NCI-H82 (cell line): ENCODE measurements at places on chromosomes 11 and 22.

DNA sequence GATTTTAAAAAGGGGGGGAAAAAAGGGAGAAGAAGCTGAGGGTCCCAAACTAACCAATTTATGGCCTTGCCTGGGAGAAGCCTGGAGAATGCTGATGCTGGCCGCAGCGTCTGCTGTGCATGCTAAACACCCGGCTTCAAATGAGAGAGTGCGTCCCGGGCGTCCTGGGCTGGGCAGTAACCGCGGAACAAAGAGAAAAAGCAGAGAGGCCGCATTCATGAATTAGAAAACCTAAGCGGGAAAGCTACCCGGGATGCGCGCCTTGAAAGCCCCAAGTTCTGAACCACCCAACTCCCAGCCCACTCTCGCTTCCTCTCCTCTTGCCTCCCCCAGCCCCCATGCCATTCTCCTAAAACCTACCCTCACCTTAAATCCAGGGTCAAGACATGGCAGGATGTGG is 6.5 kb downstream of the MN1 start:
- DNase-seq: no peak

DNA sequence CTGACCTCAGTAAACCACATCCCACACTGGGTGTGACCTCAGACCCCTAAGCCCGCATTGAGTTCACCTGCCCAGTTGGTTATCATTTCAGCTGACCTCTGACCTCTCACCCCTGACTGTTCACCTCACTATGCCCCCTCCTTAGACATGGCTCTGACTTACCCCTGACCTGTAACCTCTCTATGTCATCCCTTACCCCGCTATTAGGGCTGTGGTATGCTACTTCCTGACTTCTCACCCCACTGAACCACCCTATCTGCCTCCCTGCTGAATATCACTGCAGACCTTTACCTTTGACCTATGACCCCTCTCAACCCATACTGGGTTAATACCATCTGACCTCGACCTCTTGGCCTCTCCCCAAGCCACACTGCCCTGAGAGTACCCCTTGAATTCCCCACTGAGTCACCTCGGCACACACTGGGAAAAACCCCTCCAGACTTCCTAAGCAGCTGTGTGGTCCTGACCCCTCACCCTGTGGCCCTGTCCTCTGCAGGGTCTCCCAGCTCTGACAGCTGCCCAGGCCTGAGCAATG is 8.3 kb downstream of the PLCB3 start:
- DNase-seq: no peak

DNA sequence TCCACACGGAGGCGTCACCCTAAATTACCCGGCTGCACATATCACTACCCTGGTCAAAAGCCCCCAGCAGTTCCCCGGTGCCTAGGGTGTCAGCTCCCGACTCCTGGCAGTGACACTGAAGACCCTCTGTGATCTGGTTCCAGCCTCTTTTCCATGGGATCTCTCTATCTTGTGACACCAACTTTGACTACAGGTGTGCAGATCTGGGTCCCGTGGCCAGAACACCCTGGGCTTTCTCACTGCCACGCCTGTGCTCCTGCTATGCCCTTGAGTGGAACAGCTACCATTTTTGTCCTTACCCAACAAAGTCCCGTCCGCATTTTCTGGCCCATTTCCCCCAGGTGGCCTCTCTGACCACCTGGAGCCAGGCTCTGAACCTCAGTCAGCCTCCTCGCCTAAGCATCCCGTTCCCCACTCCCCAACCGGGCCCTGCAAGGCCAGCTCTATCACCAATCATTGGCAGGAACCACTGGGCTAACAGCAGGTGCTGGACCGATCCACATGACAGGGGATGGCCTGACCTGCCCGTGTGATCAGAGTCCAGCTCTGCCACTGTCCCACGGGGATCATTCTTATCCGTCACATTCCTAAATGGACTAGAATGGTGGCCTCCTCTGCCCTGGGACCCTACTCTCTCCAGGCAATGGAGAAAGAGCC is 20.7 kb upstream of the CBX7 start:
- no peak for DNase-seq

GRCh38 chr11:116618461-116618860 is 154.3 kb downstream of the BUD13 start:
- no peak for DNase-seq

DNA sequence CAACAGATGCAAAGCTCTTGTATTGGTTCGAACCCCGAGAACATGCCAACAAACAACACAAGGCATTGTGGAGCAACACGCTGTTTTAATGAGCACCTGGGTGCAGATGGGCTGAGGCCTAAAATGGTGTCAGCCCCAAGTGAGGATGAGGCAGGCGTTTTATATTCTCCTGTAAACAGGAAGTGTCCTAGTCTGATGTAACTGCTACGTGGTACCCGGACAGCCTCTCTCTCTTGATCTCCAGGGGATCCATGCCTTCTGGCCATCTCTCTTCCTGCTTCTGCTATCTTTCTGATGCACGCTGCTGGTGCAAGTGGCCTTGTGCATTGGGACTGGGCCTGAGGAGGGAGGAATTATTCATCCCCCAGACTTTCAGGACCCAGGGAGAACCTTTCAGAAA is 19.4 kb upstream of the VSTM5 start:
- no peak for DNase-seq

DNA sequence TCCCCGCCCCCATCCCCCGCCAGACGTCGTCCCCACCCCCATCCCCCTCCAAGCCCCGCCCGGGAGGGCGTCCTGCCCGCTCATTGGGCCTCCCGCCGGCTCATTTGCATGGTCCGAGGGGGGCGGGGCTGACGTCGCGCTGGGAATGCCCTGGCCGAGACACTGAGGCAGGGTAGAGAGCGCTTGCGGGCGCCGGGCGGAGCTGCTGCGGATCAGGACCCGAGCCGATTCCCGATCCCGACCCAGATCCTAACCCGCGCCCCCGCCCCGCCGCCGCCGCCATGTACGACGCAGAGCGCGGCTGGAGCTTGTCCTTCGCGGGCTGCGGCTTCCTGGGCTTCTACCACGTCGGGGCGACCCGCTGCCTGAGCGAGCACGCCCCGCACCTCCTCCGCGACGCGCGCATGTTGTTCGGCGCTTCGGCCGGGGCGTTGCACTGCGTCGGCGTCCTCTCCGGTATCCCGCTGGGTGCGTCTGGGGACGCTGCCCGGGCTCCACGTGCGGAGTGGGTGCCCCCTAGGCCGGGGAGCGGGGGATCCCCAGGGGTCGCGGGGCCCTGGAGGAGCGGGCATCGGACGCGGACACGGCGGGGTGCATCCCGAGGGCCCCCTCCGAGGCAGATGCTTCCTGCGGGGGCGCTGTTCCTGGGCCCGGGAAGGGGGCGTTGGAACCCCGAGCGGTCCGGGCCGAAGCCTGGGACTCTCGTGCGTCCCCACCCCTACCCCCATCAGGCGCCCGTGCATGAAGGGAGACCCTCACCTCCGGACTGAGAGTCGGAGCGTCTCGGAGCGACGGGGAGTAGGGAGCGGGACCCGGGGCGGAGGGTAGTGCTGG is at the start of gene PNPLA3:
Gene PNPLA3, plus strand, starts transcription at position 175 of the 834 bp plus-strand sequence. Its CDS starts 107 bp downstream, at position 282.
- DNase-seq: peak; percentile 93

GRCh38 chr11:1736447-1736992 is 13.9 kb downstream of the IFITM10 start:
- DNase-seq: peak; percentile 10

GRCh38 chr22:25848954-25849353 is 107.0 kb downstream of the MYO18B start:
- no peak for DNase-seq

DNA sequence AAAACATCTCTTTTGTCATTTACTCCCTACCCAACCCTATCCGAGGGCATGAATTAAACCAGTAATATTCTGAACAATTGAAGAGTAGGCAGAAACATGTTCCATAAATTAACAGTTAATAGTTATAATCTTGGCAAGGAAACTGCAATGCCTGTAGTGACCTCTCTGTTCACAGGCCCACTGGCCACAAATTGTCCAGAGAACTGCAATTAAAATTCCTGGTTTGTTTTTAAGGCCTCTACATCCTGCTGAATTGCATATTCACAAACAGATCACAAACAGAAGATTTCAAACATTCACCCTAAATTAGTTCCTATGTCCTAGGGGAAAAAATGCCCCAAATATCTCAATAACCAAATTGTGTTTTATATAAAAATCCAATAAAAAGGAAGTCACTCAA is 143.2 kb upstream of the TRPC6 start:
- no peak for DNase-seq

GRCh38 chr22:29208879-29209623 is 3.4 kb downstream of the EMID1 start:
- DNase-seq: no peak

DNA sequence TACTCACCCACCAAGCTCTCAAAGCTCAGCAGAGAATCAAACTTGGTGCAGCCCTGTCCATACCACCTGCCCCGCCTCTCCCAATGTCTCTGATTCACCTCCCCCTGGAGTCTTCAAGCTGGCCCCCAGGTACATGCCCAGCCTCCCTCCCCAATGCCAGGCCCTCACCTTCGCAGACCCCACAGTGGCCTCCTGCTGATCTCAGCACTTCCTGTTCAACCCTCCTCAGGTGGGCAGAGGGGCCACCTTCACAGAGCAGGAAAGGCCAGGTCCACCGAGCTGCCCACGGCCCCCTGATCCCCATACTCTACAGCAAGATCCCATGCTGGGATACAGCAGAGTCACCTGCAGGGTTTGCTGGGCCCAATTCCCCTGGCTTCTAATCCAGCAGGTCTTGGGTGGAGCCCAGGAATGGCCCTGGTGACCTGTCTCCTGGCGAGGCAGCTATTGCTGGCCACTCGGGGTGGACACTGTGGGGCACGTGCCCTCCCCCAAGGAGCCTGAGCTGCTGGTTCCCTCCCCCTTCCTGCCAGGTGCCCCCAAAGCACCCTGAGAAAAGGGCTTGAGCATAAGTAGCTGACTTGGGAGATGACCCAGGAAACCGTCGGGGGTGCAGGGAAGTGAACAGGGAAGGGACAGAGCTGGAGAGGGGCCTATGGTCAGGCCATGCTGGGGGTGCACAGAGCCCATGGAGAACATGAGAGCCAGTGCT is 150.7 kb downstream of the BRD1 start:
- no peak for DNase-seq

GRCh38 chr22:49734882-49735281 is 92.8 kb downstream of the BRD1 start:
- no peak for DNase-seq

DNA sequence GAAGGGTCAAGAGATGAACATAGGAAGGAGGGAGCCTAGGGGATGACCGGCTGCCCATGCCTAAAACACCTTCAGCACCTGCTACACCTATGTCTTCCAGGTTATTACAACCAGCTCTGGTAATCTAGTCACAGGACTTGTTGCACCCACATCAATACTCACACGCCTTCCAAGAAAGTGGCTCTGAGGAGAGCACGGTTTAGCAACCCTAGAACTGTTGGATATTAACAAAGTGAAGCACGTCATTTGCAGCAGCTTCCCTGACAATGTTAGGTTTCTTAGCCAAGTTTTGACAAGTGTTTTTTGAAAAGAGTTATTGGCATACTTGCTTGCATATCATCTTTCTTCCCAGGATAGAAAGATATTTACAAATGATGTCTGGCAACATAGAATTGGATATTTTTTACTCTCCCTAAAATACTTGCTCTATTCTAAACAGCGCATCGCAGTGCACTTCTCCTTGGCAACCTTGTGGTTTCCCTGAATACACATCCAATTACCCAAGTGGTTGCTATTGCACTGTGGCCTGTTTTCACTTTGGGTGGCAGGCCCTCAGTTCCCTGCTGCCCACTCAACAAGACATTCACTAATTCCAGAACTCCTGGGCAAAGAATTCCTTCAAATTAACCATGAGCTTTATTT is 94.3 kb upstream of the ARHGAP42 start:
- DNase-seq: peak; percentile 89

- DNase-seq: no peak
These were observed 46.7 kb upstream of the CCDC34 start for GRCh38 chr11:27409742-27410141.

DNA sequence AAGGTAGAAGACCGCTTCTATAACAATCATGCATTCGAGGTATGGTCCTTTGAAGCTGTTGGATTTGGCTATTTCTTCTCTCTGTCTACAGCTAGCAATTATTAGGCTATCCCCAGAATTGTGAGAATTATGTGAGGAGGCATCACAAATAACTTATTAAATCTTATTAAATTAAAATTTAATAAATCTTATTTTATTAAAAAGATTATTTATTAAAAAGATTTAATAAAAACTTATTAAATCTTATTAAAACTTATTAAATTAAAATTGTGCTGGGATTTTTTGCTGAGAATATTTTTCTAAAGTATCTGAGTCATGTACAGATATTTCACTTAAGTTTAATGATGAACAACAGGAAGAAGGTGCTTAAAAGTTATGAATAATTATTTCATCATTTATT is 7.7 kb downstream of the SPA17 start:
- DNase-seq: no peak
